ENCODE measurements at places on chromosomes 2 and 18. TPM values are rescaled to one million over a fixed set of nuclear protein-coding genes. Genes with fewer than 3 reads are reported as not detected.

Gene SMAD7
- total RNA-seq: 34.1 TPM

Gene ASPRV1
- 0.49 TPM for total RNA-seq

Gene UBE2E3
- 59.9 TPM for total RNA-seq

Gene PHLPP1
- total RNA-seq: 20.6 TPM

- no peaks in the 10 kb centered on the region for H3K4me1 ChIP-seq
- H3K27ac ChIP-seq: no peak overlapping the region
- no peaks in the 10 kb centered on the region for H3K36me3 ChIP-seq
- no peak for DNase-seq
- H3K27me3 ChIP-seq: no peaks in the 10 kb centered on the region
- H3K4me3 ChIP-seq: no peak overlapping the region
Observed at GRCh38 chr2:235300368-235301201, 193.3 kb upstream of the AGAP1 start.

GRCh38 chr2:120245520-120246332, 6.9 kb upstream of the RALB start:
- peak overlapping the region; percentile 52 for H3K27ac ChIP-seq
- no peaks in the 10 kb centered on the region for H3K27me3 ChIP-seq
- no peak for DNase-seq
- peaks cover 45% of the 10 kb centered on the region for H3K4me1 ChIP-seq

GRCh38 chr18:21650311-21650710, 38.2 kb downstream of the SNRPD1 start:
- no peaks in the 10 kb centered on the region for H3K36me3 ChIP-seq
- H3K4me3 ChIP-seq: no peak overlapping the region
- no peak overlapping the region for H3K27ac ChIP-seq

DNA sequence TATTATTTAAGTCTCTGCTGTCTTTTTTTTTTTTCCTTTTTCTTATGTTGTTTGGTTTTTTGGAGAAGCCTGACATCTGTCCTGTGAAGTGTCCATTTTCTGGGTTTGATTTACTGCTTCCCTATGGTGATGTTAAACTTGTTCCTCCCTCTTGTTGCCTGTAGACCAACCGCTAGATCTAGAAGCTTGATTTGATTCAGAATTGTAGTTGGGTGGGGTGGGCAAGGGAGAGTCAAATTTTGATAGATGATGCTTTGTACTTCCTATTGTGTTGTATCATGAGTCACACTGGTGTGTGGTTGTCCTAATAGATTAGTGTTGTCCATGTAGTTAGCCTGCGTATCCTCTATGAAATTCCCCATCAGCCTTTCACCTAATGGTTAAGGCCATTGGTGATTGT, 35.4 kb downstream of the CAB39 start:
- no peak overlapping the region for H3K4me3 ChIP-seq
- H3K36me3 ChIP-seq: no peaks in the 10 kb centered on the region
- no peaks in the 10 kb centered on the region for H3K27me3 ChIP-seq
- H3K4me1 ChIP-seq: peaks cover 20% of the 10 kb centered on the region

GRCh38 chr2:24969784-24970183, 2.0 kb downstream of the DNAJC27 start:
- peaks cover 18% of the 10 kb centered on the region for H3K36me3 ChIP-seq
- no peak overlapping the region for H3K27ac ChIP-seq
- H3K4me1 ChIP-seq: peaks cover 6% of the 10 kb centered on the region
- no peaks in the 10 kb centered on the region for H3K27me3 ChIP-seq
- DNase-seq: no peak
- H3K4me3 ChIP-seq: no peak overlapping the region

Data from vagina (tissue), 2 donors.